ENCODE measurements at places on chromosomes 5 and 9. TPM values are rescaled to one million over a fixed set of nuclear protein-coding genes. Genes with fewer than 3 reads are reported as not detected.
A peak's percentile ranks its signal among the peaks of the same experiment; 100 is the strongest.

DNA sequence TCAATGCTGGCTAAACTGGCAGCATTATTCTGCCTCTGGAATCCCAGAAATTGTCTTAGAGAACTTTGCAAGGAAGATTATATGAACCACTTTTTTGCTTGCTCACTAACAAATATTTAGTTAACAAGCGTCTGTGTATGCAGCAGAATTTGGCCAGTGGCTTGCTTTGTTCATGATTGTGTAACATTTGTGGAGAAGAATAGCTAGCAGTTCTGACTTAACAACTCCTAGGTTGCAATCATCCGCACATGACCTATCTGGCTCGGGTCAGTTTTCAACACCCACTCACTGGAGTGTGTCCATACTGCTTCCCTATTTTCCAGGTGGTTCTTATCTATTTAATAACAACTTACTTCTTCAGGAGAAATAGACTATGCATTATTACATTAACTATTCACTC lies 98.5 kb downstream of the SNX18 start:
- no peak for DNase-seq

GRCh38 chr9:5899292-5899691 lies 8.6 kb downstream of the MLANA start:
- no peak for DNase-seq

- peak; percentile 21 for DNase-seq
These were observed 14.0 kb upstream of the TNIP1 start for GRCh38 chr5:151094852-151095245.

Gene ZNF454
- 0.77 TPM for polyA plus RNA-seq

DNA sequence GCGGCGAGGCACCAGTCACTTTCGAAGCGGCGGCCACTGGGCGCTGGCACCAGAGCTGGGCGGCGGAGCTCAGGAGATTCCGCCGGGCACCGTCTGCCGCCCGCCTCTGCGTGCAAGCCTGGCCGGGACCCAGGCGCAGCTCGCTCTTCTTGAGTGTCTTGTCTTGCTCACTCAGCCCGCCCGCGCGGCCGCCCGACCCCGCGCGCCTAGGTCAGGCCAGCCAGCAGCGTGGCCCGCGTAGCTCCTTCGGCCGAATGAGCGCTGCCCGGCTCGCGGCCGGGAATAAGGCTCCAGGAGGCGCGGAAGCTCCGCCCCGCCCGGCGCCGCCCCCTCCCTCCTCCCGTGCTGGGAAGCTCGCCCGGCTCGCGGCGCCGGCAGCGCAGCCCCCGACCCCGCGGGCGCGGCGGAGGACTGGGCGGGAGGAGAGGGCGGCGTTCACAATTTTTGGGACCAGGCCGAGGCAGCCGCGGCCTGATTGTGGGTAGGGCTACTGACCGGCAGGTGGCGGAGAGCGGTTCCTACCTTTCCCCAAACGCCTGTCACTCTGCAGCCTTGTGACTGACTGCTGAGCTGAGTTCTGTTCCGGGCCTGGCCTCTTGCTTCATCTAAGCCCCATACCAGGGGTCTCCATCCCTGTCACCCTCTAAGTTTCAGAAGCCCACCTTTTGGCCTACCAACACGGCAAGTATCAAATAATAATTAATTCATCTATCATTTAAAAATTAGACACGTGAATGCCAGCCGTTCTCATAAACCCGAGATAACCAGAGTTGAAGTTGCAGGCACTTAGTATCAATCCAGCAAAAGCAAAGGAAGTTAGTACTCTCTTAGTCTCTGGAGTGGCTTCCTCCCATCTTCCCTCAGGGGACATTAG lies at the start of gene HBEGF:
TSS of gene HBEGF (minus strand) at position 256 of the 874 bp plus-strand sequence. CDS start 275 bp downstream, outside the sequence.
- DNase-seq: peak; percentile 85

GRCh38 chr9:129122133-129122532 lies 10.9 kb downstream of the PTPA start:
- no peak for DNase-seq

Measured in kidney (tissue), 22 donors.